ENCODE measurements at places on chromosomes 13 and 19.

GRCh38 chr13:65841156-65841555 lies 1389.0 kb downstream of the PCDH9 start:
- DNase-seq = peak; percentile 6

GRCh38 chr19:47099576-47100050 lies 14.0 kb downstream of the ZC3H4 start:
- no peak for DNase-seq

- DNase-seq = no peak
Observed at GRCh38 chr19:44765033-44765948, 12.4 kb upstream of the CBLC start.

GRCh38 chr13:80171096-80171495 lies 169.8 kb downstream of the SPRY2 start:
- no peak for DNase-seq

GRCh38 chr13:83057119-83057518 lies 825.2 kb downstream of the SLITRK1 start:
- peak; percentile 19 for DNase-seq

GRCh38 chr19:33094436-33095067 lies 13.6 kb downstream of the GPATCH1 start:
- DNase-seq = no peak

- DNase-seq = peak; percentile 30
Observed at GRCh38 chr13:35470671-35471661, 5.5 kb downstream of the MAB21L1 start.

- DNase-seq = peak; percentile 82
Observed at GRCh38 chr19:58009666-58010301, 7.2 kb upstream of the ZNF606 start.

DNA sequence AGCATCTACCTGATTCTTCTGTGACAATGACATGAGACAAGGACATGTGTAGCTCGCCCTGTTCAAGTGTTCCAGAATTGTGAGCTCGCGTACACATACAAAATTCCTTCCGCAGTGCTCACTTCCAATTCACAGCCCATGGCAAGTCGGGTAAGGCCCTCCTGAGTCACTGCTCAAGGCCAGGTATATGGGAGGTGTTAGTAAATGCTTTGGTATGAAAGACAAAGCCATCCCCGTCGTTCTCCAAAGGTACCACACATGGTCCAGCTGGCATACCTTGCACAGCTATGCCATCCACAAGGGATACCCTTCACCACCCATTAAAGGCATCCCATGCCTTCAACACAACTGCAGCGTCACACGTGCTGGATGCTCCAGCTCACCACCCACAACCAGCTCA lies 4.4 kb upstream of the ELL start:
- no peak for DNase-seq

GRCh38 chr13:89307278-89307677 lies 1636.1 kb downstream of the SLITRK5 start:
- DNase-seq = no peak

GRCh38 chr13:43166644-43167457 lies 143.5 kb downstream of the DNAJC15 start:
- no peak for DNase-seq

DNA sequence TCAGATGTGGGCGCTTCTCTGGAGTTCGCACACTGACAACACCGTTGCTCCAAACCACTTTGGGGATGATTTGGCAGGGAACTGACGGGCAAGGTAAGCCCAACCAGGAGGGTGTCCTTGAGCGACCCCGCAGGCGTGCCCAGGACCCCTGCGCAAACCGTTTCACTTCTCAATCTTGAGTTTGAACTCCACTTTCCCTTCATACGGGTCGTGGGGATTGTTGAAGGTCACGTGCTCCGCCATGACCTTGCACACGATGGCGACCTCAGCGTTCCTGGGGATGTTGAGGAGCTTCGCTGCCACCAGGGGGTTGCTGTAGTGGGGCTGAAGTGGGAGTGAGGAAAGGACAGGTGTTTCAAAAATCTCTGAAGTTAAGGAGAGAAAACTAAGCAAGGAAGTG lies 8.8 kb downstream of the ATP4B start:
- DNase-seq = no peak

DNA sequence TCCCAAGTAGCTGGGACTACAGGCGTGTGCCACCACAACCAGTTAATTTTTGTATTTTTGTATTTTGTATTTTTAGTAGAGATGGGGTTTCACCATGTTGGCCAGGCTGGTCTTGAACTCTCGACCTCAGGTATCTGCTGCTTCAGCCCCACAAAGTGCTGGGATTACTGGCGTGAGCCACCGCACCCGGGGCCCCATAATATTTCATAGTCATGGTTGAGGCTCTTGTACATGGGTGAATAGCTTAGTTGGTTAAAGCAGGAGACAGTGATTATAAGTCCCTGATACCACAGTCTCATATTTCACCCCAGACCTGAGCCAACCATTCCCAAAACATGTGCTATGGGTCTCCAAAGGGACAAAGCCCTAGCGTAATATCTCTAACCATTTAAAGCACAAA lies 26.1 kb downstream of the MBNL2 start:
- no peak for DNase-seq

DNA sequence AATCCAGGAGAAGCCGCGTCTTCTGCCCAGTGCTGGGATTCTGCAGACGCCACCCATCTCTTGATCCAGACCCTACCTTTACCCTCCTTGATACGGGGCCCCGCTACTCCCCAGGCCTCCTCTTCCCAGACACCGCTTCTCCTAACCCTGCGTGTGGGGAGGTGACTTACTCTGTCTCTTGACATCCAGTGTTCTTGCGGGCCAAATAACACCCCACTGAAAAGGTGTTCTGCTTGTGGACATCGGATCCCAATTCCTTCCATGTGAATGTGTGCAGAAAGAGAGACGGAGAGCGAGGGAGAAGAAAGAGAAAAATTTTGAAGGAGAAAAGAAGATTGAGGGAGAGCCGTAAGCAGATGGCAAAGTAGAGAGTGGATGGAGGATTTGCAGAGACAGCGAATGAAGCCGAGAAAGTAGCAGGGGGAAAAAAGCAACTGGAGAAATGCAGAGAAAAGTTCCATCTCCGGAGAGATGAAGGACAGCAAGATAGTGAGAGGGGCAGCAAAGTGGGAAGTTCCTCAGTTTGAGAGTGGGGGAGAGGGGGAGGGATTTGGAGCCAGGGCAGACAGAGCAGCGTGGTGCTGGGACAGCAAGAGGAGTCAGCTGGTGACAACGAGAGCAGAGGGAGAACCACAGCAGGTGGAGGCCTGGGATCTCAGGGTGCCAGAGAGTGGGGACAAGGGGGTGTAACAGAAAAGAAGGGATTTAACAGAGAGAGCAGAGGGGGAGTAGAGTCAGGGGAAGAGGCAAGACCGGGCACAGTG lies 814 bp downstream of the ZNF480 start:
- no peak for DNase-seq

GRCh38 chr19:5838353-5839064 lies 993 bp downstream of the FUT6 start:
- no peak for DNase-seq

- no peak for DNase-seq
Observed at GRCh38 chr13:20921572-20921971, 19.0 kb upstream of the XPO4 start.

DNA sequence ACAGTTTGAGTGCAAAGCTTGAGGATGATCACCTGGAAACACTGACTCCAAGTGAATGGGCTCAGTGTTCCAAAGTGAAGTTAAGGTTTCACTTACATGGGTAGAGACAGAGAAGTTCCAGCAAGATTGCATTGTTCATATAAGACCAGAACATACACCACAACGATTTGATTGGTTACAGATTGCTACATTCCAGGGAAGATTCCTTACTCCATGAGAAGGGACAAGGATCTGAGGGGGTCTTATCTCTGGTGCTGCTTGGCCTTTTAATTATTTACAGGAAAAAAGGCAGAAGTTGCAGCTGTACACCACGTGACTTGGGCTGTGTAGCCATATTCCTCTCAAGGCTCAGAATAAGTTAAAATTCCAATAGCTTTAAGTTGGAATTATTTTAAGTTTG lies 12.3 kb downstream of the WDFY2 start:
- DNase-seq = peak; percentile 44

- DNase-seq = no peak
Observed at GRCh38 chr13:67091603-67092002, 138.5 kb downstream of the PCDH9 start.

- DNase-seq = no peak
Observed at GRCh38 chr19:29062475-29063435, 150.2 kb downstream of the UQCRFS1 start.

DNA sequence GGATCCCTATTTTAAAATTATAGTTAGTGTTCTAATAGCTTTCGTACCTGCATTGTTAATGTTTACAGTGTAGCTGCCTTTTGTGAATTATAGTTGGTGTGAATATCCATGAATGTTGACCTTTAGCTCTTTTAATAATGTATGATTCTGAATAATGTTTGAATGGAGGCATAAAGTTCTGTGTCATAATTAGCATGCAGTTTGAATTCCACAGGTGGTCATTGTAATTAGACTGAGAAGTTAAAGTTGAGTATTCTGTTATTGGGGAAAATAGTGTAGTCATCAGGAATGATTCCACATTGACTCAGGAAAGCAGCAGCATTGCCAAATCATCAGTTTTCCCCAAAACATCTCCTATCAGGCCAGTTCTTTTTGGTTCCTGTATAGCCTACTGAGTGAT lies 12.1 kb downstream of the GPR18 start:
- DNase-seq = no peak

GRCh38 chr13:30004204-30004603 lies 153.8 kb upstream of the UBL3 start:
- DNase-seq = peak; percentile 27

DNA sequence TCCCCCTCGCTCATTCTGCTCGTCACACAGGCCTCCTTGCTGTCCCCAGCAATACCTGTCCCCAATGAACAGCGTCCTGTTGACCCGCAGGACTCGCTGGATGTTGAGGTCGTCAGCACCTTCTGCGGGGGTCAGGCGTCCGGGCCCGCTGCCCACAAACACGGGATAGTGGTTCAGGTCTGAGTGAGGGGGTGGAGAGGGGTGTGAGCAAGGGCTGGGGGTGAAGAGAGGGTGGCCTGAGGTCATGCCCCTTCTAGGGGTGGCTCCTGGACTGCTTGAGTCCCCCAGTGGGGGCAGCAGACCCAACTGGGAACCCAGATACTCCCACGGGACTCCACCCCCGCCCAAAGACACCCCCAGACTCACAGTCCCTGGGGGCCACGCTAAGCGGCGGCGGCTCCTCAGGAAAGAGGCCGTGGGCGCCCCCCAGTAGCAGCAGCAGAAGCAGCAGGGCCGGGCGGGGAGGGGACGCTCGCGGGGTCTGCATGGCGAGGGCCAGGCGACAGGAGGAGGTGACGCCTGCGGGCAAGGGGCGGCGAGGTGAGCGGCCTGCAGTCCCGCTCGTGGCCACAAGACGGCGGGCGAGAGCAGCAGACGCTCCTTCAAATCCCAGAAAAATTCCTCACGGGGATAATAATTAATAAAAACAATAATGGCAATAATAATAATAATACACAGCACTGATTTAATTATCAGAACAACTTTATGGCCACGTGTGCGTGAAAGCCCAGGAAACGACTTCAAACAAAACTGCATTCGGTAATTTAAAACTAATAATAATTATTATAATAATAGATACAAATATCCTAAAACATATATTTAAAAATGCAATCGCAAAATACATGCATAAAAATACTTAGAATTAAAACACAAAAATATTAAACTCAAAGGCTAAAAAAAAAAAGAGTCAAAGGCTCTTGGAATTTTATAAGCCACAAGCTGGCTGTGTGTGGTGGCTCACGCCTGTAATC lies 1.2 kb downstream of the SEMA6B start:
- DNase-seq = no peak

GRCh38 chr13:67588607-67589006 lies 358.5 kb upstream of the PCDH9 start:
- no peak for DNase-seq

DNA sequence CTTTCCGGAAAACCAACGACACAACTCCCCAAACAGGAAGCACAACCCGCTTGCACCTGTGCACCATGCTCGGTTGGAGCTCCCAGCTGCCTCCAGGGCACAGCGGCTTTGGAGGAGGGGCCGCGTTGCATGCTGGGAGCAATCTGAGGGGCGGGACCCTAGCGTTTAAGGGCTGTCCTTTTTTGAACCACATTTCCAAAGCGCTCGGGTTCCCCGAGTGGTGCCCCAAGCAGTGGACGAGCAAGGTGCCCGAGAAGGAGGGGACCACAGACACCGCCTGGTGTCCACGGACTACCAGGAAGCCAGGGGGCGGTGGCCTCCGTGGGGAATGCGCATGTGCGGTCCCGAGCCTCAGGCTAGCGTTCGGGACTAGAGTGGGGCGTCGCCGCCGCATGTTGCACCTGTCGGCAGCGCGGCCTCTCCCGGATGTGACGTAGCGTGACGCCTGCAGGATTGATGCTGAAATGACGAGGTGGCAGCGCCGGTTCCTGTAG lies 11.9 kb upstream of the ZNF57 start:
- no peak for DNase-seq

DNA sequence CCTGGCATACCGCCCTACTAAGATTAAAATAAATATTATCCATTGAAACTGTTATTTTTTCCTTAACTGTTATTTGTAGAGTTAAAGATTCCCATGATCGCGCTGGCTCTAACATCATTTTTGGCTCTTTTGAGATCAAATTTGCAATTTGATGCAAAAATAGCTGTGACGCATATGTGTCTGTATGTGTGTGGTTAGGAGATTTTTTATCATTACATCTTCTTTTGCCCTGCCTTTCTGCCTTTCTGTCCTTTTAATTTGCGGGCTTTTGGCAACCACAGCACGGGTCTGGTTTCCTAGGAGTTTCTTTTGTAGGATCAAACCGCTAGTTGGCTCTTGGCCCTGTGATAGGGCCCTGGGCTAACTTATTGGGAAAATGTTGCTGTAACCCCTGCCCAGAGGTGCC lies 37.3 kb upstream of the ALOX5AP start:
- peak; percentile 76 for DNase-seq

GRCh38 chr19:36371886-36372285 lies 7.1 kb downstream of the ZFP14 start:
- no peak for DNase-seq

- no peak for DNase-seq
Observed at GRCh38 chr13:97354808-97355207, 79.2 kb upstream of the RAP2A start.

GRCh38 chr19:52897138-52897935 lies at the start of gene ZNF320:
TSS of gene ZNF320 (minus strand) at chr19:52897635. CDS start at chr19:52890255, 7,380 bp downstream.
- peak; percentile 94 for DNase-seq

- no peak for DNase-seq
Observed at GRCh38 chr13:111857336-111857735, 209.6 kb upstream of the SOX1 start.

GRCh38 chr19:17339088-17339741 lies 1.9 kb downstream of the GTPBP3 start:
- DNase-seq = no peak

DNA sequence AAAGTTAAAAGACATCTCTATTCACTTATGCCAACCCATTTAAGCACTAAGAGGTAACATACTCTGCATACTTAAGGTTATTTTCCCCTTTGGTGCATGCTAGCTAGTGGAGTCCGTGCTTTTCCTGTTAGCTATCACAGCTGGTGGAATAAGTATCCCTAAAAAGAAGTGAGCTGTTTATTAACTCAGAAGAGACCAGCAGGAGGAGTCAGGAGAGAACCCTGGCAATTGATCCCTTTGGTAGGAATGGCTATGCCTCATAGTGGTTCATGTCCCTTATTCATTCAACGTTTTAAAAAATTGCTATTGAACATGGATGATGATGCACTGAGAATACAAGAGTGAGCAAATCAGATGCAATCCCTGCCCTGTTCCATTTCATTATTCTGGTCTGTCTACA lies 12.4 kb upstream of the NEK5 start:
- no peak for DNase-seq
